ENCODE measurements at places on chromosomes 11 and 22.

DNA sequence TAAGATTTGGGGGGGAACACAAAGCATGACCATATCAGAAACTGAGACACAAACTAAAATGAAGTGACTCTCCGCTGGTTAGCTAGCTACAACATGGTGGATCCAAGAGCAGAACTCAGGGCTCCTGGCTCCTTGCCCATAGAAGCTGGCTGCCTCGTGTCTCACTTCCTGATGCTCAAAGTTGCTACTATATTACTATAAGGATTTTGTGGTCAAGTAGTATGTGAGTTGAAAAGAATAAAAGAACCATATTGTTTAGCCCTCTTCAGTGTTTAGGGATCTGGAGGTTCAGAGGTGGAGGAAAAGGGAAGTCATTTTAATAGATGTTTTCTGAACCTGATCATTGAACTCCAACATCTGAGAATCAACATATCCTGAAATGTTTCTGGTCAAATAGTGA lies 16.9 kb upstream of the SIK2 start:
- DNase-seq = peak; percentile 70

DNA sequence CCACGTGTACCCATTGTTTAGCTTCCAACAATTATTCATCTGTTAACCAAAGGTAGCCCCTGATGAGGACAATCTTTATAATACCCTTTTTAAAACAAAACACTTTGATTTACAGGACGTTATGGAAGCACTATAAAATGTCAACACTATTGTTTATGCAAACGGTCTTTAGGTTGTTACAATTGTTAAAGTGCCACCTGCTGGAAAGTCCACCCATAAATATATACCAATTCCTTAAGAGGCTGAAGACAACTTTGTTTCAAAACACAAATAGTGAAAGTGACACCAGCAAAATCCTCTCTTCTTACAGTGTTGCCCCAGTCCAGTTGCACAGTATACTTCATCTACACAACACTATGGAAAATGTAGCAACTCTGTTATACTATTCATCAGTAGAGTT lies 68.9 kb upstream of the SLN start:
- no peak for DNase-seq

GRCh38 chr11:86488553-86488952 lies 113.9 kb downstream of the CCDC81 start:
- DNase-seq = no peak

- DNase-seq = no peak
Observed at GRCh38 chr22:42797011-42797410, 60.1 kb downstream of the ARFGAP3 start.

DNA sequence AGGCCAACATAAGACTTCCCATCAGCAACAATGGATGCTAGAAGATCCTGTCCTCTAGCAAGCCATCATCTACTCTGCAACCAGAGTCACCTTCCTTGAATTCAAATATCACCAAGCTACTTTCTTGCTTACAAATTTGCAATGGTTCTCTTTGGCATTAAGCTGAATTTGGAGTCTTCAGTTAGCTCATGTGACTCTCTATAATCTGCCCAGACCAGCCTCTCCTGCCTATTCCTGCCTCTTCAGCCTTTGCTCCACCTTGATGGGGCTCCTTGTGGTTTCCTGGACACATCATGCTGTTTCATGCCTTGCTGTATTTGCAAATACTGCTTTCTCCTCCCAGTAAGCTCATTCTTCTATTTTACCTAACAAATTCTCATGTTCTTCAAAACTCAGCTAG lies 82.3 kb downstream of the RASSF10 start:
- no peak for DNase-seq

GRCh38 chr11:82750643-82751139 lies 17.0 kb upstream of the FAM181B start:
- no peak for DNase-seq

DNA sequence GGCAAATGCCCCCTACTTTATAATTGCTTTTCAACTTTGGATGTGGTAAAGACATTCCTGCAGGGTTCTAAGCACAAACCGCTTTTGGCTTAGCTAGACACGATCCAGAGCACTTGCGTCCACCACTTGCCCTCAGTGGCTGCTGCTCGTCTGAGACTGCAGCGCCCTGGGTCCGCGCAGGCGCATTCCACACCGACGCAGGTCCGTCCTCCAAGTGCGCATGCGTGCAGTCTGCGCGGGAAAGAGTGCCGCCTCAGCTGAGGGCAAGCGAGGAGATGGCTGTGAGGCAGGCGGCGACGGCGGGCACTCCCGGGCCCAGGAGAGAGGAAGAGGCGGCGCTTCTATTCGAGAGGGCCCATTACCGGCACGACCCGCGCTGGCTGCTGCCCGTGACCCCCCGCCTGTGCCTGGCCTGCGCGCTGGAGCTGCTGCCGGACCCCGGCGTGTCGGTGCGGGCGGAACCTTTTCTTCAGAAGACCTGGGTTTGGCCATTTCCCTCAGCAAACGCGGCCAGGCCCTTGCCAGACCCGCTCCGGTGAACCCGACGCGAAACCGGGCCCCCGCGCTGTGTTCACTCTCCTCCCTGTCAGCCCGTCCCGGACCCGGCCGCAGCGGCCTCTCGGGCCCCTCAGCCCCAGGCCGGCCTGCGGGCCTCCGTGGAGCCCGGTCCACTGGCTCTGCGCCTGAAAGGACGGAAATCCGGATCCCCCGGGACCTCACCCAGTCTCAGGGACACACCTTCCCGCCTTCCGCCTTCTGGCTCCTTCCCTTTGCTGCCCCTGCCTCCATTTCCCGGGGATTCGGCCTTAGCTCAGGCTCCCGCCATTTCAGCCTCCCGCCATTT lies at the start of gene MEI1:
Gene MEI1, plus strand, starts transcription at position 240 of the 844 bp plus-strand sequence. Its CDS starts 36 bp downstream, at position 276.
- DNase-seq = peak; percentile 33

GRCh38 chr22:27381552-27381951 lies 420.0 kb downstream of the MN1 start:
- DNase-seq = no peak

DNA sequence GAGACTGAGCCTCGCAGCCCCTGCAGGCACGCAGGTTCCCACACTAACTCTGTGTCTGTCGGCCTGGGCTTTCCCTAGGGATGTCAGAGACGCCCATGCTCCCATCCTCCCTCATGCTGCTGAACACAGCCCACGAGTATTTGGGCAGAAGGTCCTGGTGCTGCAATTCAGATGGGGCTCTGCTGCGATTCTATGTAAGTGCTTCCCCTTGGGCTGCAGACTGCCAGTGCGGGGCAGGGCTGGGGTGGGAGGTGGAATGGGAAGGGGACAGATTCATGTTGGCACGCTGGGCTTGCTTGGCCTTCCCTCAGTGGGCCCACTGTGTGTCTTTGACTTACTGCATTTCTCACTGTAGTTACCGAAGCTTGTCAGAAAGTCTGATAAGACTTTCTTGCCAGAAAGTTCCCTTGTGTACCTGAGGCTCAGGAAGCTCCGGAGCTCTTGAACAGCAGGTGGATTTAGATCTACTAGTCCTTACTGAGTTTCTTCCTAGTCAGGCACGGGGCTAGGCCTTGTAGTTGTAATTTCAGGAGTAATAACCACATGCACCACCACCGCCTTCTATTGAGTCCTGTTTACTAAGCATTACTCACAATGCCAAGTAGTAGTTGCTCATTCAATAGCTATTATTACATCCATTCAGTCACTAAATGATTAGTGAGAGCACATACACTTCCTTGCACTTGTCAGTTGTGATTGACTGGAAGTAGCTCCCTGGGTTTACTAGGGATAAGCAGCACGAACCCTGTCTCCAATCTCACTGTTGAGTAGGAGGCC lies 65.2 kb downstream of the CABIN1 start:
- no peak for DNase-seq

Data from fibroblast of skin of left biceps (primary cell).